ENCODE measurements at places on chromosomes 16 and 17.

GRCh38 chr16:23941963-23942564 lies 106.3 kb downstream of the PRKCB start:
- DNase-seq: no peak

- DNase-seq: no peak
These were observed 59.3 kb upstream of the CORO6 start for GRCh38 chr17:29682054-29682453.

DNA sequence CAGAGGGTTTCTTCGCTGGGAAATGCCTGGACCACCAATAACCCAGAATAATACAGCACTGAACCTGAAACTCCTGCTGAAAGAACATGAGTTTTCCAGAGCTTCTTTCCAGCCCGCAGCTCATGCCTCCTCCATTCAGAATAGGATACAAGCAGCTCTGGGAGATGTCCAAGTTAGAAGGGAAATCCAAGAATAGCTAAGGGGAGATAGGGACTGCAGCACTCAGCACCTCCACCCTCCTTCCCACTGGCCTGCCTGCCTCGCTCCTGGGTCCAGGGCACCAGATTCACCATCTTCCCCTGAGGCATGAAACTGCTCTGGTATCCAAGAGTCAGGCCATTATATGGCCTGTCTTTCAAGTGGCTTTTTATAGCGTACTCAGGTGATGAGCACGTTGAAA lies 4.1 kb downstream of the KRT31 start:
- DNase-seq: no peak

DNA sequence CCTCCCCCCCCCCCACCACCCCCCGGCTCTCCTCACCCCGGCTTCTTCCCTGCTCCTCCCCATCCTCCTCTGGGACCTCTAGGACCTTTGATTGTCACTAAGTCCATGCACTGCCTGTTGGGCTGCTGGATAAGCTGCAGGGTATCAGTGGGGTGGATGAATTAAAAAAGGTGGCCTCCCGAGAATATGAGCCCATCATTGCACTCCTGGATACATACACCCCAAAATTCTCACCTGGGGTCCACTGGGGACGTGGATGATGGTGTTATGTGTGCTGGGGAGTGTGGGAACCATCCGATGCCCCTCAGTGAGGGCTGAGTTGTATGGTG lies 88.8 kb downstream of the IRF8 start:
- no peak for DNase-seq

GRCh38 chr17:1829216-1829591 lies 498 bp downstream of the SMYD4 start:
- no peak for DNase-seq

GRCh38 chr17:55219459-55219858 lies 45.3 kb upstream of the HLF start:
- DNase-seq: no peak

DNA sequence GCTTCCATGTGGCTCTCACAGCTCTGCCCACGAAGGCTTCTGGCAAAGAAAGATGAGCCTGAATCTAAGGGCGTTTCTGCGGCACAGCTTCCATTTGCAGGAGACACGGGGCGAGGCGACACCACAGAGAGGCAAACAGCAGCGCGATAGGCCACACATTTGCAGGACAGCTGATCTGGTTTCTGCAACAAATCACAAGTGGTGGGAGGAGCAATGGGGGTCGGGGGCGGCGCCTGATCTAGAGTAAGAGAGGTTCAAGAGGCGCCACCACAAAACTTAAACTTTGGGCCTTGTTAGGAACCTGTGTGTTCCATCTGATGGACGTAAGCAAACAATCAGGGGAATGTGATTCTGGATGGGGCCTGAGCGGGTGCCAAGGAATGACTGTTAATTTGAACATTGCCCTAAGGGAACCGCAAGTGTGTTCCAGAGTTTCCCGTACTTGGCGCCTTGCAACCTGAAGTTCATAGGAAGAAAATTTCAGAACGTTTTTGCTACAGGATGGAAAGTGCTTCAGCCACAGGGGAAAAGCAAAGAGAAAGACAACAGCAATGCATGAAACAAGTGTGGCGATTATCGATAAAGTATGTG lies 18.9 kb upstream of the ENPP7 start:
- no peak for DNase-seq

- peak; percentile 64 for DNase-seq
These were observed 18.8 kb upstream of the GAA start for GRCh38 chr17:80082403-80083135.

DNA sequence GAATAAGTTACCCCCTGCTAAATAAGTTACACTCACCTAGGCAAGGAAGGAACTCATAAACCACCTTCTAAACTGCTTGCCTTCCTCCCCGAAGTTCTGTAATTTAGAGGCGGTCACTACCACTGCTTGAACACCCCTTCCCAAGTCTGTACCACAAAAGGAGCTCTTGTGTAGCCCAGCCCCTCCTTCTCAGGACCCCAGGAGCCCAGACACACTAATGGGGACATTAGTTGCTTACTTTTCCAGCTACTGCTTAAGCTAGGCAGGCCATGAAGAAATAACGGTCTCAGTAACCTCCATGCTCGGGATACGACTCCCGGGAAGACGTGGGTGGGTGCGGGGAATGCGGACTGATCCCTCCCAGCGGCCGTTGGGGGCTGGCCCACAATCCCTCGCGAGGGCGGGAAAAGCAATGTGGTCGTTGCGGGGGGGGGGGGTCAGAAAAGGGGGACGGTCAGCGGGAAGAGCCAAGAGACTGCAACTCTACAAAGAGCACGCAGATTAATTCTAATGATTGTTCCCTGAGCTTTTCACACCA lies at the start of gene TEX14:
Gene TEX14 (minus strand): TSS at position 345 of the 538 bp plus-strand sequence. CDS start 40,044 bp downstream, outside the sequence.
- DNase-seq: no peak

- DNase-seq: no peak
These were observed 49.4 kb downstream of the SNX29 start for GRCh38 chr16:12025926-12026325.

- DNase-seq: no peak
These were observed 40.7 kb upstream of the TANC2 start for GRCh38 chr17:62925267-62925836.
